PC-3 (cell line): ENCODE measurements at places on chromosomes 1 and 21.

DNA sequence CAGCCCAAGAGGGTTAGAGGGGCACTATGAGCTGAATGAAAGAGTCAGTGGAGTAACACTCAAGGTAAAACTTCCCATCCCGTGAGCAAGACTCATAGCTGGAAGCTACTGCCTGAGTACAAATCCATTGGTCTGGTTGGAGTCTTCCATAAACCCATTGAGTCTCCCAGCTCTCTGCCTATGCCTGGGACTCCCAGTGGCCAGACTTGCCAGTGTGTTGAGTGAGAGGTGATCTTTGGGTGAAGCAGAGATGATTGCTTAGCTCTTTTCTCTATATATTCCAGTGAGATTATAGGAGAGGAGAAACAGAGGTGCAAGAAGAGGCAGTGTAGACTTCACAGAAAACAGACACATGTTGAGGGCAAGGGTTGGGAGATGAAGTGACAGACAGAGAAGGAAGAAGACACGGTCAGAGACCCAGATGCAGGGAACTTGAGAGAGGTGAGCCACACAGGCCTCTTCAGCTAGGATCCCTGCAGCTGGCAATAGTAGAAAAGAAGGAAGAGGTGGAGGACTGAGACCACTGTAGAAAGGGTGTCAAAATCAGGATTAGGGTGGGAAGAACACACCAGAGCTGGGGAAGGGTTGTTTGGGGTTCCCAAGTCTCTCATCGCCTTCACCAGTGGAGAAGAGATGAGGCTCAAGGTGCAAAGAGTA is 3.7 kb downstream of the FOXD2 start:
- H3K27me3 ChIP-seq = peaks cover 4% of the 10 kb centered on the region
- DNase-seq = no peak
- no peaks in the 10 kb centered on the region for H3K4me1 ChIP-seq
- H3K36me3 ChIP-seq = no peaks in the 10 kb centered on the region
- H3K4me3 ChIP-seq = no peak overlapping the region
- no peak overlapping the region for H3K27ac ChIP-seq

DNA sequence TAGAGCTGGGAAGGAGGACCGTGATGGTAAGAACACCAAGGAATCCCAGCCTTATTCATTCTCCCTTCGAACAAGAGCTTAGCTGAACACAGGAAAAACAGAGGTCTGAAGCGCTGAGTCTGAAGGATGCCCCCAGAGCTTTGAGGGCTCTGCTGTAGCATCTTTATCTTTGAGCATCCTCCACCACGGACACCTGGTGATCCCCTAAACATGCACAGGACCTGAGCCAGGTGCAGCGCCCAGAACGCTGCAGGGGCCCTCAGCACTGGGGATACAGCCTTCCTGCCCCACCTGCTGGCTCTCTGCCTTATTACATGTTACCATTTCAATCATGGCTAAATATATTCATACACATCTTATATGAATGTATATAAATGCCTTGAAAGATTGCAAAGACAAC is 7.7 kb upstream of the GPATCH4 start:
- H3K27me3 ChIP-seq = no peaks in the 10 kb centered on the region
- no peaks in the 10 kb centered on the region for H3K4me1 ChIP-seq
- DNase-seq = peak; percentile 74
- no peak overlapping the region for H3K4me3 ChIP-seq
- no peaks in the 10 kb centered on the region for H3K36me3 ChIP-seq

DNA sequence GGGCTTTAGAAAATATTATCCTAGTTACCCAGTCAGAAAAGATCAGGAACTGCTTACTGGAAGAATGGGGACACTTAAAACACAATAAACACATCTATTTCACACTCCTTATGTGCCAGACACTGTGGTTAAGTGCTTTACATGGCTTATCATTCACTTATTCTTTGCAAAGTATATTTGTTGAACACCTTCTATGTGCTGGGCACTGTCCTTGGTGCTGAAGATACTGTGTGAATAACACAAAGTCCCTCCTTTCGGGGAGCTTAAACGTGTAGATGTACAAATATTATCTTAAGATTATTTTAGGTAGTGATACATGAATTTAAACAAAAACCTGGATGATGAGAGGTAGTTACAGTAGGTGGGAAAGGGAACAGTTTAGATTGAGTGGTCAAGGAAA is 169.3 kb downstream of the ST6GALNAC5 start:
- H3K27me3 ChIP-seq = no peaks in the 10 kb centered on the region
- H3K36me3 ChIP-seq = no peaks in the 10 kb centered on the region
- no peak overlapping the region for H3K4me3 ChIP-seq
- no peak overlapping the region for H3K27ac ChIP-seq

DNA sequence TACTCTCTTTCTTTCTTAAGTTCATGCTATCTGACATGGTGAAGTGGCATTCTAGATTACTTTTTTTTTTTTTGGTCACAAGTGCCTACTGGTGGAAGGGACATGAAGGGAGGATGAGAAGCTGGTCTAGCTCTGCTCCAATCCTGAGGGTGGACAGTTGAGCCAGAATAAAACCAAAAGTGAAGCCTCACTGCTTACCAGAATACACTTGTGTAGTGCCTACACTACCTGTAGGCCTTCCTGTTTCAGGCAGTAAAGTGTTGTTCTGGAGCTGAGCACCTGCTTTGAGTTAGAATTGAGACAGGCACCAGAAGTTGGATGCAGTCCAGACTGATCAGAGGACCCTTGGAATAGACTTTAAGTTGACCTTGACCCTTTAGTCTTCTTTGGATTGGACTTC is 40.4 kb upstream of the APOBEC4 start:
- no peaks in the 10 kb centered on the region for H3K4me1 ChIP-seq
- H3K4me3 ChIP-seq = no peak overlapping the region
- H3K27me3 ChIP-seq = no peaks in the 10 kb centered on the region

DNA sequence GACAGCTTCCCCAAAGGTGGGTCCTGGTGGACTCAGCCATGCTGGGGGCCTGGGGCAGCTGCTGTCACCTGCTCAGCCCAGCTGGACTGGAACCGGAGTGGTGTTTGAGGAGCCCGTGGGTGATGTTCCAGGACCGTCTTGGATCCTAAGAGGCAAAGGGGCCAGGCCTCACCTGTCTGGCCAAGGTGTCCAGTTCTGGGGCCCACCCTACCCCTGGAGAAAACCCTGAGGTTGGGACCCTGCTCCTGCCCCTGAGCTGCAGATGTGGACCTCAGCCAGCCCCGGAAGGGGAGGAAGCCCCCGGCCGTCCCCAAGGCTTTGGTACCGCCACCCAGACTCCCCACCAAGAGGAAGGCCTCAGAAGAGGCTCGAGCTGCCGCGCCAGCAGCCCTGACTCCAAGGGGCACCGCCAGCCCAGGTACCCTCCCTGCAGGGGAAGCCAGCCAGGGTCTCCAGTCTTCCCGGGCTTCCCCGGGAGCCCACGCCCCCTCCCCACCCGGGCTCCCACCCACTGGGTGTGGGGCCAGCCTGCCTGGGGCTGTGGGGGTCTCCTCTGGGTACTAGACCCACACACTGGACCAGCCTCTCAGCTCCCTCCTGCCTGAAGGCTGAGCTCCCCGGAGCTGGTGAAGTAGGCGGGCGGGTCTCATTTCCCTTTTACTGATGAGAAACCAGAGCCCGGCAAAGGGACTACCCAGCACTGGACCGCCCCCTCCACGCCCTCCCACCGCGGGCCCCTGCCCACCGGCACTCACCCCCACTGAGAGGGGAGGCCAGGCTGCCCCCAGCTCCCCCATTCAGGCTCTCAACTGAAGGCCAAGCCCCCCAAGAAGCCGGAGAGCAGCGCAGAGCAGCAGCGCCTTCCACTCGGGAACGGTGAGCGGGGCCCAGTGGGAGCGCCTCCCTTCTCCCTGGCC is 1.3 kb downstream of the AIRE start:
- H3K4me3 ChIP-seq = no peak overlapping the region
- H3K36me3 ChIP-seq = no peaks in the 10 kb centered on the region
- H3K27ac ChIP-seq = no peak overlapping the region

DNA sequence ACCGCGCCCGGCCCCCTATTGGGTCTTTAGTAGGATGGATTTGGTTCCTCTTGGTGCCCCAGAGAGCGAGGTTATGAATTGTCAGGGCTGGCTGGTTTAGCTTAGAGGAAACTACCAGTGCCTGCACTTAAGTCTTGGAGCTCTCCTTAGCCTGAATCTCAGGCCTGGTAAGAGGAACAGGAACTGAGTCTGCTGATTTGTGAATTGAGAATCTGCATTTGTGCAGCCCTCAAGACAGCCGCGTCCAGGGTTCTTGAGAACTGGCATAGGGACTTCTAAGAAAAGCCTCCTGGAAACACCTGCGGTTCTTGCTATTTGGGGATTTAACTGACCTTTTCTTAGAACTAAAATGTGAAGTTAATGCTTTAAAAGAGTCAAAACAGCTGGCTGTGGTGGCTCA is 1.7 kb downstream of the NECAP2 start:
- no peak overlapping the region for H3K4me3 ChIP-seq
- H3K27ac ChIP-seq = no peak overlapping the region
- DNase-seq = no peak
- peaks cover 4% of the 10 kb centered on the region; the same call in 1 of the 2 replicates for H3K36me3 ChIP-seq
- peaks cover 3% of the 10 kb centered on the region for H3K4me1 ChIP-seq

DNA sequence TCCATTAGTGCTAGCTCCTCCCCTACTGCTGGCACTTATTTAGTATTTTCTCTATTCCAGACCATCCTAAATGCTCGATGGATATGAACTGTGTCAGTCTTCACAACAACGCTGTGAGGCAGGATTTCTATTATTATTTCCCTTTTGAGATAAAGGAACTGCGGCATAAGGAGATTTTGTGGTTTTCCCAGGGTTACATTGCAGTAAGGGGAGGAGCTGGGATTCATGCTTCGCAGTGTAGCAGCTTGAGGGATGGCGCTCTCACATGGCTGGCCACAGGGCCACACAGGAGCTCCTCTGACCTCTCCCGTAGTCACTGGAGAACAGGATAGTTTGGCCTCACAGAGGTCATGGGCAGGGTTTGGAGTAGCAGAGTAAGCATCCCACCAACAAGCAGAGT is 116.9 kb downstream of the BEND5 start:
- no peaks in the 10 kb centered on the region for H3K4me1 ChIP-seq
- no peaks in the 10 kb centered on the region for H3K36me3 ChIP-seq
- peaks cover 36% of the 10 kb centered on the region for H3K27me3 ChIP-seq
- no peak overlapping the region for H3K27ac ChIP-seq
- DNase-seq = no peak

DNA sequence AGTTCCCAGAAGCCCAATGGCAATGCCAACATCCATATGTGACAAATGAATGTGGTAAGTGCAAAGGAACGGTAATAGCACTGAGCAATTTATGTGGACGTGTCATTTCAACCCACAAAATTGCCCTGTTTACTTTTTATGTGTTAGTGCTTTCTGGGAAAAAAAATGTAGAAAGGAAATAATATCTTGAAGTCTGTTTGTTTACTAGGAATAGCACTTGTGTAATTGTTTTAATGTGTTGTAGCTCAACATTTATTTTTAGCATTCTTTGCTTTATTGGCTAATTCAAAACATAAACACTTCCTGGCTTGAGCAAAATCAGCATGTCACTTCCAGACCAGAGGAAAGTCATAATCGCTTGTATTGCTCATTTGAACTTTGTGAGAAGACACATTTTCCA is 224.8 kb upstream of the KCNK2 start:
- H3K36me3 ChIP-seq = no peaks in the 10 kb centered on the region
- no peak overlapping the region for H3K4me3 ChIP-seq
- no peak overlapping the region for H3K27ac ChIP-seq
- no peaks in the 10 kb centered on the region for H3K27me3 ChIP-seq
- peak; percentile 61 for DNase-seq
- H3K4me1 ChIP-seq = peaks cover 21% of the 10 kb centered on the region

DNA sequence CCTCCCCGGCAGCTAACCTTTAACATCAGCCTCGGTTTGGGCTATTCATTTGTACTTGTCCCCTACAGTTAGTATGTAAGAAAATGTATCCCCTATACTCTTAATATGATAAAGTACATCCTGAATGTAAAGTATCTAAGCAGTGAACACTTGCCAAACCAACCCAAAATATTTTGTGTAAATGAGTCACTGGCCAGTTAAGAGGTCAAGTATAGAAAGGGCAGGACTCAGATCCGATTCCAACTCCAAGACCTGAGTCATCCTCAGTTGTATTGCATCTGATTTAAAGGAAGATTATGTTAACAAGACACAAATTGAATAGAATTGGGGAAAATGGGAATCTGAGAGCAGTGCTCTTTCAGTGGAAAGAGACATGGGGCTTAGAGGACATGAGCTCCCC is 84.4 kb downstream of the CD58 start:
- no peaks in the 10 kb centered on the region for H3K36me3 ChIP-seq
- H3K27me3 ChIP-seq = no peaks in the 10 kb centered on the region
- peak overlapping the region; percentile 92 for H3K27ac ChIP-seq
- H3K4me3 ChIP-seq = no peak overlapping the region

DNA sequence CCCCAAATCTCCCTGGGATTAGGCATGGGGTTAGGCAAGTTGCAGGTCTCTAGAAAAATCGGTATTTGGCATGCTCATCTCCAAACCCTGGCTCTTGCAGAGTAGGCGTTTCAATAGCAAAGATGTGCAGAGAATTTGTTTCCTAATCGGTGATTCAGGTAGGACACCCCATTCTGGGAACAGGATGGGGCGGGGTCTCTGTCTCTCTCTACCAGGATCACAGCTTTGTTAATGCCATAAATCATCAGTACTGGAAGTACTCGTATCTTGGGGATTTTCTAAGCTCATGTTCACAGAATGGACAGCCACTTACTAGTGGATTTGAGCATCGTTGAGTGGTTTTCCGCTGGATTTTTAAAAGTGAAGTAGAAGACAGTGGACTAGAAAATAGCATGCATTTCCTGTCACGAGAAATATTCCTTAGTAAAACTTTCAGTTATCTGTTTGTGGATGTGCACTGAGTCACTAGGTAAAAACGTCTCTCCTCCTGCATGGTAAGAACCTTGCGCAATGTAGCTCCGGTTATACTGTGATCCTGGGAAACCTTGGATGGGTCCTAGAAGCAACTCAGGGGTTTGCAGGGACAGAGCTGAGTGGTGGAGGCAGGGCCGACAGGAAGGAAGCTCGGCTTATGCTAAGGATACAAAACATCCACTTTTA is 5.1 kb downstream of the TMEM51 start:
- DNase-seq = peak; percentile 68
- H3K4me3 ChIP-seq = peak overlapping the region; percentile 14; the same call in 1 of the 2 replicates
- H3K36me3 ChIP-seq = no peaks in the 10 kb centered on the region

DNA sequence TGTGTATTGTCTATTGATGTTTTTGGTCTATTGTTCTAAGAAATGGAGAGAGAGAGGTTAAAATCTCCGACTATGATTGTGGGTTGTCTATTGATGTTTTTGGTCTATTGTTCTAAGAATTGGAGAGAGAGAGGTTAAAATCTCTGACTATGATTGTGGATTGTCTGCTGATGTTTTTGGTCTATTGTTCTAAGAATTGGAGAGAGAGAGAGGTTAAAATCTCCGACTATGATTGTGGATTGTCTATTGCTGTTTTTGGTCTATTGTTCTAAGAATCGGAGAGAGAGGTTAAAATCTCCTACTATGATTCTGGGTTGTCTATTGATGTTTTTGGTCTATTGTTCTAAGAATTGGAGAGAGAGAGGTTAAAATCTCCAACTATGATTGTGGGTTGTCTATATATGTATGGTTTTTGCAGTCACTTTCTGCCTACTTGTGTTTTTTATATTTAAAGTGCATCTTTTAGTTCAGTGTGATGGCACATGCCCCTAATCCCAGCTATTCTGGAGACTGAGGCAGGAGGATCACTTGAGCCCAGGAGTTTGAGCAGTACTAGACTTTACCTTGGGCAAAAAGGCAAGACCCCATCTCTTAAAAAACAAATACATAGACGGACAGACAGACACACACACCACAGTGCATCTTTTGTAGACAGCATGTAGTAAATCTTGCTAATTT is 16.2 kb downstream of the C1orf159 start:
- no peak for DNase-seq
- no peak overlapping the region for H3K4me3 ChIP-seq
- H3K27ac ChIP-seq = no peak overlapping the region
- H3K27me3 ChIP-seq = no peaks in the 10 kb centered on the region
- H3K4me1 ChIP-seq = no peaks in the 10 kb centered on the region
- peaks cover 16% of the 10 kb centered on the region; the same call in 1 of the 2 replicates for H3K36me3 ChIP-seq
